Esophagus squamous epithelium (tissue), 5 donors: ENCODE measurements at places on chromosomes 7 and 10.

GRCh38 chr10:90779548-90779947, 78.3 kb downstream of the HTR7 start:
- no peak for DNase-seq

DNA sequence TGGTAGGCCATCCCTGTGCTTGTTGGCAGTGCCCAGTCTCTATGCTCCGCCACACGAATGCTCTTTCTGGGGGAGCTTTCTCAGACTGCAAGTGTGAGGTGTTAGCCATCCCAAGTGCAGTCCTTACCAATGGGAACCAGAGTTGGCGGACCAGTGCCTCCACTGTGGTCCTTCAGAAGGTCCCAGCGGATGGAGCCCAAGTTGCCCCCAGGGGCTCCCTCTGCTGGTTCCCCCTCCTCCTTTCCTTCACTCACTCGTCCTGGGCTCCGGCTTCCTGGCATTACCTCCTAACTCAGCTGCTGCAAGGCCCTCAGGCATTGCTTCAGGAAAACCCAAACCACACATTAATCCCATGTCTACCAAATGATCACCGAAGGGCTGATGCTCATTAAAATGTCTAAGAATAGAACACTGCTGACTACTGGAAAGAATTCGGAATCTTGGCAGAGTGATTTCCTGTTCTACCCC, 139.8 kb downstream of the CUBN start:
- DNase-seq = no peak

GRCh38 chr10:123584419-123584775, 81.8 kb upstream of the GPR26 start:
- no peak for DNase-seq

DNA sequence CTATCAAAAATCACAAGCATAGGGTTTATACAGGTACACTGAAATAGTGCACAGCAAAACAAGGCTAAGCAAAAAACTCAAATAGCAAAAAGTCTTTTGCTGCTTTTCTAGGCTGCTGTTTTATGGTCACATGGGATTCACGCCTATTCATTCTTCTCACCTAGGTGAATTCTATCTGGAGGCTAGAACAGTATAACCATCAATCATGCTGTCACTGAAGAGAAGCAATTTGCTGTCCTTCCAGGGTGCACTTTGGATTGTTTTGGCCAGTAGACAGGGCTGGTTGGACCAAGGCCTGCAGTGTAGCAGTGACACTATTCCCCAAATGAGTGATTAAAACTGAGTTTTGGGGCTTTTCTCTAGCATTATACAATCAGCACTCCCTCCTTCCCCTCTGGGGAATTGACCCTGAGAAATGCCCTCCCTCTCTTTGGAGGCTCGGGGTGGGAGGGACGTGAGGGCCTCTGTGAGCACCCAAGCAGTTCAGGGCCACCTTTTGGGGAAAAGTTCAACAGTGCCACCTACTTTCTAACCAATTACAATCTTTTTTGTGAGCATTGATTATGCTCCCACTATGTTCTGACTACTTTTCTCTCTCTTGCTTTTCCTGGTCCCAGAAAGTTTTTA, 16.2 kb upstream of the SND1 start:
- DNase-seq = no peak

GRCh38 chr7:103877565-103877964, 111.9 kb downstream of the RELN start:
- no peak for DNase-seq

GRCh38 chr7:17274551-17275245, 23.8 kb upstream of the AHR start:
- no peak for DNase-seq

- DNase-seq = no peak
These were observed 846 bp downstream of the MINPP1 start for GRCh38 chr10:87505366-87506111.

DNA sequence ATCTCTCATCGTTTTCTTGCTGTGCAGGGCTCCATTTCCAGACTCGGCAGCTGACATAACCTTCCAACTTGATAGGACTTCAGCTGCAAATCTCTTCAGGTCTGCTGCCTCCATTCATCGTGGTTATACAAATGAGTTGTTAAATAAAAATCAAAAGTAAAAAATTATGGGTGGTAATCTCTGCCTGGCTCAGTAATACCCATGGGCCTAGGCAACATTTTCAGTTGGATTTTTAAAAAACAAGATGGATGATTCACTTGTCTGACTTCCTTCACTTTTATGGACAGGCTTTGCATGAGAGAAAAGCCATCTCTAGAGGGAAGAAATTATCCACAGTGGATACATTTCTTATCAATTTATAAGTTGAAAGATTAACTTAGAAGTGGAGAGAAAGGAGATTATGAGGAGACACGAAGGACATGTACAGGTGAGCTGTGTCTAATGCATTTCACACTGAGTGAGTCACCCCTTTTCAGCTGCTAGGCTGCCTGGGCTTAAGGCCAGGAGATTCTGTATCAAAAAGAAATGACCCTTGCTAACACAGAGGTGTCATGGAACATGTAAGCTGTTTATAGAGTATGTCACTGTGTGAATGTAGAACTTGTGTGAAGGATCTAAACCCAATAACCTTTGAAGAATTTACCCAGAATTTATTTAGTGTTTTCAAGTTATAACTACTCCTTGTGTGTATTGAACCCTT, 495.1 kb downstream of the AUTS2 start:
- no peak for DNase-seq

GRCh38 chr7:150412016-150412415, 32.9 kb downstream of the ZNF775 start:
- DNase-seq = no peak

DNA sequence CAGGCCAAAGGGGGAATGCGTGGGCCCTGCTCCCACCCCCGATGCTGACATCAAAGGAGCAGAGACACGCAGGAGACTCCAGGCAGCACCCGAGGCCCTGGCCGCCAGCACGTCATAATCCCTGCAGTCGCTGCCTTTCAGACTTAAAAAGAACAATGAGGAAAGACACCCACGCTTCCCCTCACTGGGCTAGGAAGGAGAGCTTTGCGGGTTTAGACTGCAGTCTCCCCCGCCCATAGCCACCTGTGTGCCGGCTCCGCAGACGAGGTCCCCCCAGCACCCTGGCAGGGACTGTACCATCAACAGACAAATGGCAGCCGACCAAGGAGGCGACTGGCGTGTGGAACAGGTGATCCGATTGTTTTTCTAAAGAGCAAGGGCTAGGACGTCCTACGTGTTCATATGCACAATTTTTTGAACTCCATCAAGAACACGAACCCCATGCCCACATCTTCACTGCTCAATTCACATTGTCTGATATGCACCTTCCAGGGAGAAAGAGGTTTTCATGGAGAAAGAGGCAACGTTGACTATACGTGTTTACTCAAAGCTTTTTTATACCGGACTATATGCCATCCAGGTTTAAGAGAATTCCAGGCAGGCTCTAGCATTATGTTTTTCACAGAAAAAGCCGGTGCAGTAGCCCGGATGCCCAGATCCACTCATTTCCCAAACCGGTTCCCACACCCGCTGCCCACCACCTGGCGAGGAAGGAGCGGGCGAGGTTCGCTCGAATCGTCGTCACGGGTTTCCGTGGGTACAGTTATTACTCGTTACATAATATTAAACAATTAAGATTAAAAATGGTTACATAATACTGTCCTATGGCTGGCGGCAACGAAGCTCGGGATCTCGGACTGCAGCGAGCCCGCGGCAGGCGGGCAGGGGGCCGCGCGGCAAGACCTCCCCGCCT, 1.1 kb downstream of the GRB10 start:
- DNase-seq = no peak
